ENCODE measurements at places on chromosomes 5 and 9. TPM values are rescaled to one million over a fixed set of nuclear protein-coding genes. Genes with fewer than 3 reads are reported as not detected.

Gene COL23A1
- polyA plus RNA-seq = 2.5 TPM

- DNase-seq = no peak
These were observed 517.9 kb downstream of the MTRR start for GRCh38 chr5:8386719-8387288.

DNA sequence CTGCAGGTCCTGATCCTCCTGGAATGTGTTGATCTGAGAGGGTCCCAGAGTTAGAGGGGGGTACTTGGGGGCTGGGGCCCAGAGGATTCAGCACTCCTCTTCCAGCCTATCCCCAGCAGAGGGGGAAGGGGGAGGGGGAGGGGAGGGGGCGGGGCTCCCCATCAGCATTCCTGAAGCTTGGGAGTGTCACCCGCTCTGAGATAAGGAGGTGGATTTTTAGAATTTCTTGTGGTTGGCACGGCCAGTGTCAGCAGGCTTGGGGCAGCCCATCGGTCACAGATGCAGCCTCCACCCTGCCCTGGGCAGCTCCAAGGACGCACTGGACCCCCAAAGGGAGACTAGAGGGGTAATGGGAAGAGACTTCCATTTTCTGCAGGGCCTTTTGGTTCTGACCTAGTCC is 5.3 kb downstream of the FGF18 start:
- no peak for DNase-seq

DNA sequence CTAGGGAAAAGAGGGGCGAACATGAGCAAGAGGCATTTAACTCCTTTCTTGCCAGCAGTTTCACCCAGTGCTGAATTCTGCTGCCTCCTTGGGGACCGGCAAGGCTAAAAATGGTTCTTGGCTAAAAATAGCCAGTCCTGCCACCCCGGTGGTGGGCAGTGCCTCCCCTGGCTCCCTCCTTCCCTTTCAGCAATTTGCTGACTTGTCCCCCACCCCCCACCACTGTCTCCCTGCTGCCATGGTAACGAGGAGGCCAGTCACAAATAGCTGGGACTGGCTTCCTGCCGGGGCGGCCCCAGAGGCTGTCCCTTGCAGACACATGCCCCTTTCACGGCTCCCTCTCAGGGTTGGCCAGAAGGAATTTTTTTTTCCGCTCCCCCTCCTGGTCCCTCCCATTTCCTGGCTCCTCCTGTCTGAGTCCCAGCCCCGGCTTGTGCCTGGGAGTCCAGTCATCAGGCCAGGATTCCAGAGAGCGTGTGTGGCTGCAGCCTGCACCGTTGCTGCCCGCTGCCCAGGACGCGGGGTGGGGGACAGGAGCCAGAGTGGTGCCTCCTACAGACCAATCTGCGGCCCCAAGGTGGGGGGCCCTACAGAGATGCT is 130.3 kb downstream of the RGS3 start:
- DNase-seq = peak; percentile 97

- no peak for DNase-seq
These were observed 21.6 kb upstream of the C5orf46 start for GRCh38 chr5:147927901-147928300.

Data from right cardiac atrium (tissue), 5 donors.